Stimulated activated CD8-positive, alpha-beta memory T cell treated with anti-CD3 and anti-CD28 coated beads, Interleukin-7, amount 100 ng/mL, for 1 hour (primary cell): ENCODE measurements at places on chromosomes 6 and 20.

DNA sequence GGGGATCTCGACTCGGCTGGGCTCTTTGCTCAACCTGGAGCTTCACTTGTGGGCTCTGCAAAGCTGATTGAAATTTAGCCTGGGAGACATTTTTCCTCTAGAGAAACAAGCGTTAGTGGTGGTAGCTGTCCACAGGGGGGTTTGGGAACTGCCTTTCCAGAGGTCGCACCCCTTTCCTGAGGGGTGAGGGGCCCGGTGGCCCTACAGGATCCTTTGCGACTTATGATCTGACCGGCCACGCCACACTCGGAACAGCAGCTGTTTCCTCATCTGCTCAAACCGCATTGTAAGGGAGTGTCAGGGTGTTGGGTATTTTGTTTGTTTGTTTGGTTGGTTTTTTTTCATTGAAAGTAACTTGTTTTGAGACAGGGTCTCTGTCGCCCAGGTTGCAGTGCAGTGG lies 21.0 kb downstream of the PNLDC1 start:
- no peak for DNase-seq

DNA sequence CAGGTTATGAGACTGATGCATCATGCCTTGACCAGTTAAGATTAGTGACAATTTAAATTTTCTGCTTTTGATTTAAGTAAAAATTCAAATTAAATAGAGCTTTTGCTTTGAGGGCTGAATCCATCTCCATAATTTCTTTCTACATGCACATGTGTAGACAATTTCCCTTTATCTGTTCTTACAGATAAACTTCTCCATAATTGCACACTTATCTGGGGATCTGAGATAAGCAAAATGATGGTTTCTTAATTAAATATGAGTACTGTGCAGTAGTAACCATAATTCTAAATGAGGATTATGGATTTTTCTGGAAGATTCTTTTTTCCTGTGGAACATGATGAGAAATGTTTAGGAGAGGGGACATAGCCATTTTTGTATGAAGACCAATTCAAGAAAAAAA lies 44.7 kb downstream of the ZFAND3 start:
- DNase-seq = no peak

- DNase-seq = no peak
Observed at GRCh38 chr6:26206868-26207801, 119.9 kb downstream of the HFE start.

DNA sequence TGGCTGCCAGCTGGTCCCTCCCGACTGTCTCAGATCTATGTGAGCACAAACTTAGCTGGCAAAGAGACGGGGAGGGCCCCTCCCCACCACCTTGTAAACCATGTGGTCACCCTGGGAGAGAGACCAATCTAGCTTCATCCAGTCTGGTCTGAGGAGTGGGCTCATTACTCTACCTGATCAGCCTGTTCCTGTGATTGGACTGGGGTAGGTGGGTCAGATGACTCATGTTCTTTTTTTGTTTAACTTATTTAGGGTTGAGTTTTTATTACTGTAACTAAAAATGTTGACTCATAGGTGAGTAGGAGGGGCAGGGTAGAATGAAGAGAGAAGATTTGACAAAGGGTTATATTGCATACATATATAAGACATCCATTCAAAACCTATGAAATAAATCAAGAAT lies 4.7 kb downstream of the GSTA4 start:
- no peak for DNase-seq

GRCh38 chr6:2221726-2222274 lies 23.6 kb downstream of the GMDS start:
- no peak for DNase-seq

- DNase-seq = no peak
Observed at GRCh38 chr6:107740496-107741190, 83.5 kb downstream of the SCML4 start.

DNA sequence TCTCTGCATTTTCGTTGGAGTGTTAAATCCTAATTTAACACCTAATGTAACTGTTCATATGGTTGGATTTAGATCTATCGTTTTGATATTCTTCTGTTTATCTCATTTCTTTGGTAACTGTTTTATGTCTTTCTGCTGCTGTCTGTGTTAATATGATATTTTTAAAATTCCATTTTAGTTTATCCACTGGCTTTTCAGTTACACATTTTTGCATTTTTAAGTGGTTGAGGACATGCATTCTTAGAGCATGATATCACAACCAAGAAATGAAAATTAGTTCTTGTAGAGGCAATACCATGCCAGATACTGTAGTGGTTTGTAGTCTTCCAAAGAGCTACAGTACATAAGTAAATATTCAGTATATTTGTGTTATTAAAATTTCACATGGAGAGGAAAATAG lies 58.6 kb downstream of the LIN28B start:
- no peak for DNase-seq

DNA sequence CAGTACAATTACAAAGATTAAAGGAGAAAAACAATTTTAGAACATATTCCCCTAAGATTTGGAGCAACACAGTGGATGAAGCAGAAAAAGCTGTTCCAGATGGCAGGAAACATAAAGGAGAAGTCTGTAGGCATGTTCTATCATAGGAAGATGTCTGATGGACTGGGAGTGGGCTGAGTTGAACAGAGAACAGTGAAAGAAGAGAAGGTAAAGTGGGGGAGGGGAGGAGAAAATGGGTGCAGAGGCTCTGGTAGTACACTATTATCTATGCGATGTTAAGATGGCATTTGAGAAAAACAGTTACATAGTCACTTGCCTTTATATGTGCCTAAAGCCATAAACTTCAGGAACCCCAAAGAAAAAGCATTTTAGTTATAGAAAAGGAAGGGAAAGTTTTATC lies 4.2 kb upstream of the PHIP start:
- DNase-seq = no peak

GRCh38 chr20:8808202-8808535 lies 260.7 kb upstream of the PLCB4 start:
- DNase-seq = no peak

GRCh38 chr6:118931436-118931835 lies 3.5 kb downstream of the MCM9 start:
- no peak for DNase-seq

- DNase-seq = no peak
Observed at GRCh38 chr20:431012-431904, 23.2 kb downstream of the RBCK1 start.

GRCh38 chr6:43437700-43438099 lies 10.4 kb downstream of the ABCC10 start:
- no peak for DNase-seq

DNA sequence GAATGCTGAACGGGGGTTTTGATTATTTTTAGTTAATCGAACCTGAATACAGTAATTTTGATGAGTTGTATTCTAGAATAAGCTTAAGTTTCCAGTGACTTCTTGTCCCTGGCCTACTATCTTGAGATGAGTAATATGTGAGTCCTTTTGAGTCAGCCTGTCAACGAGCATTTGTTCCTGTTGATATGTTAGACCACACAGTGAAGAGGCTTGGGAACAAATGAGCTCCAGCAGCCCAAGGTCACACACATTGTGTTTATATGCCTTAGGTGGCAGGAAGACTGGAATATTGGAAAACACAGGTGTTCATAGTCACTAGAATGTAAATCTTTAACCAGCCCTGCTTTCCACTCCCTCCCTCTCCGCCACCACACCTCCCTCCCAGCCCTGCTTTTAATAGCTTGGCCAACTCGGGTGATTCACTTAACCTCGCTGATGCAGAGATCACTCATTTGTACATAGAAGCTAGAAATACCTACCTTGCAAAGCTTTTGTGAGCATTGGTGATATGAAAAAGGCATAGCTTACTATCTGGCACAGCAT lies 9.1 kb downstream of the SMPDL3A start:
- DNase-seq = no peak

DNA sequence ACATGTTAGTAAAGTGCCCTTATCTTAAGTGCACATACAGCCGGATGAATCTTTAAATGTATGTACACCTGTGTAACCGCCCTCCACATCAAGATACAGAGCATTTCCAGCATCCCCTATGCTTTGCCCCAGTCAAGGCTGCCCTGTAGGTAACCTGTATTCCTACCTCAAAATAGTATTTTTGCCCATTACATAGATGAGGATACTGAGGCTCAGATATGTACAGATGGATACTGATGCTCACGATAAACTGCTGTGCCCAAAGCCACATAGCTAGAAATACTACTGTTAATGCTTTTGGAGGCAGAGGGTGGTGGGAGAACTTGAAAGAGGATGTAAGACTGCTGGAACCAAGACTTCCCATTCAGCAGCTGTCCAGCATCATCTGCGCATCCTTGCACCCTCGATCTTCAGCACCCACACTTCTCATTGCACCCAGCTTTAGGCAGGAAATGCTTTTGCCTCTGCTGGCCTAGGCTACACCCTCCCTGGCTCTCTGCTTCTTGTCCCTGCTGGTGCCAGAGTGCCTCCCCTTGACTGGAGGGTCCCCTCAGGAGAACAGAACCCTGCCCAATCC lies 27.0 kb upstream of the ZFAND3 start:
- no peak for DNase-seq

DNA sequence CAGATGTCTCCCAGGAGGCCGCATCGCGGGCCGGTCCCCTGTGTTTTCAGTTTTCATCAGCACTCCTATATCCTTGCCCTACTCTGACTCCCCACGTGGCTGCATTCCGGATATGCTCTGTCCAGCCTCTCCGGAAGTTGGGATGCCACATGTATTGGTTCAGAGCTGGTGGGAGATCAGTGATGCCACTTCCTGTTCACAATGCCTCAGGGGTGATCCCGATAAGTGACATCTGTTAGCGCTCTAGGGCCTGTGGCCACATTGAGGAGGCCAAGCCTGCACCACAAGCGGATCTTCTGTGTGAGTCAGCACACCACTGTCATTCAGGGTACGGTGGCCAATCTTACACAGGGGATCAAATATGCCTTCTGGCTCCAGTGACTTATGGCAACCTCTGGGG lies 57.8 kb downstream of the PPP1R3G start:
- DNase-seq = no peak
